ENCODE measurements at places on chromosomes 4 and X.

DNA sequence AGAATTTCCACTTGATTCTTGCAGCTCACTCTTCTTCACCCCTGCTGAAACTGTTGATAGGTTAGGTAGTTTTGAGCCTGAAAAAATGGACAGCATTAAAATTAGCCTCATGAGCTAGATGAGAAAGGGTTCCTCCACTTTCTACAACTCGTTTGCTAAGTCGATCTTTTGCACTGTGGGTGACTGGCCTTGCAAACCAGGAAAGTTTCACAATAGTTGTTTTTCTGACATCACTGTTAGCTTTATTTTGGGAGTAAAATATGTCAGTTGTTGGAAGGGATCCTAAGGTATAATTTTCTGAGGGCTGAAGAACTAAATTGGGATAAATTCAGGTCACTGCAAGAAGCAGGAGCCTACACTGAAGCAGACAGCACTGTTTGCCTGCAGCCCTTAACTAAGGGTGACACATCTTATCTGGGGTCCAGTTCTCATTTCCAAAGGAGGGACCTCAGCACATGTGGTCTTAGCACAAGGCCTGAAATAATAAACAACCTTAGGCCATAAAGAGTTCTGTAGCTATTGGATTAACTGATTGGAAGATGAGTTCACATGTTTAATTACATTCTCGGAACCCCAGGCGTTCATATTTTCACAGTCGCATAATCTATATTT lies 29.1 kb downstream of the ANAPC4 start:
- no peak for DNase-seq

DNA sequence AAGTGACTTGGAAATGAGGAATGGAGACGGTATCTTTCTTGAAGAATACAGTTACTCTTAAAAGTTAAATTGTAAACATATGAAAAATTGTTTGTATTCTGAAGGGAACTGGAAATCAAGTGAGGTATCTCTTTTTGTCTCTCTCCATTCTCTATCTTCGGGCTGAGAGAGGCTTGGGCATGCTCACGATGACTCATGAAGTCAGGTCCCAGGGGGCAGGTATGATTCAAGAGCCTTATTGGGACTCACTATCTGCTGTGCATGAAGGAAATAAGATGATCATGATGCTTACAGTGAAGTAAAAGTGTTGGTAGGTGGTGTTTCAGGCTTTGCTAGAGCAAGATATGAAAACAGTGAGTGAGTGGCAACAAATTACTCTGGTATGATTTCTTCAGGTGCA lies 200.4 kb upstream of the PITX2 start:
- DNase-seq: no peak

DNA sequence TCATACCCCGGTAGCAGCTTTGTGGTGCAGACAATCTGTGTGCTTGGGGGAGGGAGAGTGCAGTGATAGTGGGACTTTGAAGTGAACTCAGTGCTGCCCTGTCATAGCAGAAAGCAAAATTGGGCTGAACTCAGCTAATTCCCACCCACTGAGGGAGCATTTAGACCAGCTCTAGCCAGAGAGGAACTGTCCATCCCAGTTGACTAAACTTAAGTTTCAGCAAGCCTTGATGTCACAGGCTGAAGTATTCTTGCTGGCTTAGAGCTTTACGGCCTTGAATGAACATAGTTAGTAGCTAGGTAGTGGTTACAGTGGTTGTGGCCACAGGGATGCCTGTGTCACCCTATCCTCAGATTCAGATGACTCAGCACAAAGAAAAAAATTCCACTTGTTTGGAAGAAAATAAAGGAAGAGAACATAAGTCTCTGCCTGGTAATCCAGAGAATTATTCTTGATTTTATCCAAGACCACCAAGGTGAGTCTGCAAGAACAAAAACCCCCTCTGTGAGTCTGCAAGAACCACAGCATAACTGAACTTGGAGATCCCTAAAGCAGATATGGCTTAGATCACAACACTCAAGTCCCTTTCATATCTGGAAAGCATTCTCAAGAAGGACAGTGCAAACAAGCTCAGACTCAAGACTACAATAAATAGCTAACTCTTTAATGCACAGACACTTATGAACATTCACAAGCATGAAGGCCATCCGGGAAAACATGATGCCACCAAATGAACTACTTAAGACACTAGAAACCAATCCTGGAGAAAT lies 39.4 kb downstream of the ADH7 start:
- no peak for DNase-seq

DNA sequence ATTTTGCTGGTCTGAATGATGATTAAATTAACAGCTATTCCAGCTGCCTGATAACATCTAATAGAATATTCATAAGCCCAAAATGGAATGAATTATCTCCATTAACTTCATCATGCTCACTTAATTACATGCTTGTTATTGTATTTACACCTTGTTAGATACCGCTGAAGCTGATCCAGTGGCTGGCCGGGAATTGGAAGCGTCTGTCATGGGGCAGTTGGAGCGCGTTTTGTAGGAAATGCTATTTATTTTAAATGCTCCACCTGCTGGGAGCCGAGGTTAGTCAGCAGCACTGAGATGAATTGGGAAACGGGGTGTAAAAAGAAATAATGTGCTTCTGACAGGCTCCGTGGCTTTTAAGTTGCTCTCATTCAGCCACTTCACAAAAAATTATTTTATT lies 25.2 kb downstream of the ARX start:
- DNase-seq: no peak

GRCh38 chrX:133448512-133449076 lies 33.3 kb upstream of the GPC4 start:
- DNase-seq: no peak

- no peak for DNase-seq
These were observed 11.2 kb downstream of the KLHL8 start for GRCh38 chr4:87209182-87209581.

DNA sequence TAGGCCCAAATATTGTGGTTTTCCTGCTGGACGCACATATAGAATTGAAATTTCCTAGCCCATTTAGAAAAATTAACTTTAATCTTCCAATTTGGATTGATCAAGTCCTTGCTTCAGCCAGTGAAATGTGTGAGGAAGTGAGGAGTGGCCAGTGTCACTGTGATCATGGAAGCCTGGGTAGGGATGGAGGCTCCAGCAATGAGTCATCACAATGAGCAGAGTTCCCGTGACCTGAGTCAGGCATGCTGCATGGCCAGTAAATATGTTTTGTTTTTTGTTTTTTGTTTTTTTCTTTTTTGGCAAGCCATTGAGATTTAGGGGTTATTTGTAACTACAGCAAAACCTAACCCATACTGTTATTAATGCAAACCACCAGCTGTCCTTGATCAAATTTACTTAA lies 52.1 kb downstream of the IDS start:
- no peak for DNase-seq

- DNase-seq: no peak
These were observed 1109.0 kb upstream of the IGFBP7 start for GRCh38 chr4:58219179-58219578.

GRCh38 chrX:23811108-23811651 lies 28.2 kb downstream of the SAT1 start:
- no peak for DNase-seq

- no peak for DNase-seq
These were observed 159.5 kb downstream of the SHOX start for GRCh38 chrX:790041-790506.

DNA sequence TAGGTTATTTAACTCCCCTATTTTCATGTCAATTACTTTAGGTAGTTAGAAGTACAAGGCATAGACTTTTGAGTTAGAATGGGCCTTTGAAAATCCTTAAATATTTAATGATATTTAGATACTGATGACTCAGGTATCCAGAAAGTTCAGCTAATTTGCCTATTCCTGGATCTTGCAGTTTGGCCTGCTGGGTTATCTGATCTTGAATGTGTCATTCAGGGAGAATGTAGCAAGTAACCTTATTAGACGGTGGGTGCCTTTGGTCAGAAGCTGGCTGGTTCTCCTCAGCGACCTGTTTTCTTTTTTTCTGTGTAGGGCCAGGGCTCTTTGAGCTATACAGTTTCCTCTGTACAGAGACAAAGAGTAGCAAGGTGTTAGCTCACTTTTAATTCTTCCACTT lies 42.0 kb downstream of the MTM1 start:
- no peak for DNase-seq

- no peak for DNase-seq
These were observed 255.3 kb upstream of the TEX13A start for GRCh38 chrX:105475801-105476200.

GRCh38 chrX:39652336-39652735 lies 445.4 kb downstream of the BCOR start:
- no peak for DNase-seq

DNA sequence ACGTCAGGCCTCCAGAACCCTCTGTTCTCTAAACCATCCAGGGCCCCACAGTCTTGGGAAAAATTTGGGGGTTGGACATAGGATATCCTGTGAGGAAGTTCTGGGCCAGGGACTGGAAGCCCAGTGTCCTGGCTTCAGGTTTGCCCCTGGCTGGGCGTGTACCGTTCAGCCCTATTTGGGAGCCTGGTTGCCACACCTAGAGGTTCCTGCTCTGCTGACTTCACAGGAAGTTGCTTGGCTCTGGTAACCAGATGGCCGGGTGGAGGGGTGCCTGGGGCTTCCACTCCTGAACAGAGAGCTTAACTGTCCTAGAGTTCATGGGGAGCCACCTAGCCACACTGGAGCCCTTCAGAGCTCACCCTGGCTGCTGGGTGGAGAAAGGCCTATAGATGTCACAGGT lies 1.1 kb downstream of the TAFAZZIN start:
- DNase-seq: no peak

DNA sequence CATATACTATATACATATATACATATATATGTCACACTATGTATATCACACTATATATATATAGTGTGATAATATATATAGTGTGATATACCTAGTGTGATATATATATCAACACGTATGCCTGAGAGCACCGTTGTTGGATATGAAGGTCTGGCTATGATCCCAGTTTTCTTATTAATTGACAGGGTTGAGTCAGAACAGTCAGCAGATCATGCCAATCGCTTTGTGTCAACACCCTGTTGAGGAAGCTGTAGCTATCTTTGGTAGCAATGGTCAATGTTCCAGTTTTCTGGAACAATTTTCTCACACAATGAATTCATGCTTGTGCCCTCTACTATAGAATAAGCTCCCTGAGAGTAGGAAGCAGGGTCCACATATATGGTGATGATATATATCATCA lies 496.0 kb upstream of the AGA start:
- DNase-seq: no peak

DNA sequence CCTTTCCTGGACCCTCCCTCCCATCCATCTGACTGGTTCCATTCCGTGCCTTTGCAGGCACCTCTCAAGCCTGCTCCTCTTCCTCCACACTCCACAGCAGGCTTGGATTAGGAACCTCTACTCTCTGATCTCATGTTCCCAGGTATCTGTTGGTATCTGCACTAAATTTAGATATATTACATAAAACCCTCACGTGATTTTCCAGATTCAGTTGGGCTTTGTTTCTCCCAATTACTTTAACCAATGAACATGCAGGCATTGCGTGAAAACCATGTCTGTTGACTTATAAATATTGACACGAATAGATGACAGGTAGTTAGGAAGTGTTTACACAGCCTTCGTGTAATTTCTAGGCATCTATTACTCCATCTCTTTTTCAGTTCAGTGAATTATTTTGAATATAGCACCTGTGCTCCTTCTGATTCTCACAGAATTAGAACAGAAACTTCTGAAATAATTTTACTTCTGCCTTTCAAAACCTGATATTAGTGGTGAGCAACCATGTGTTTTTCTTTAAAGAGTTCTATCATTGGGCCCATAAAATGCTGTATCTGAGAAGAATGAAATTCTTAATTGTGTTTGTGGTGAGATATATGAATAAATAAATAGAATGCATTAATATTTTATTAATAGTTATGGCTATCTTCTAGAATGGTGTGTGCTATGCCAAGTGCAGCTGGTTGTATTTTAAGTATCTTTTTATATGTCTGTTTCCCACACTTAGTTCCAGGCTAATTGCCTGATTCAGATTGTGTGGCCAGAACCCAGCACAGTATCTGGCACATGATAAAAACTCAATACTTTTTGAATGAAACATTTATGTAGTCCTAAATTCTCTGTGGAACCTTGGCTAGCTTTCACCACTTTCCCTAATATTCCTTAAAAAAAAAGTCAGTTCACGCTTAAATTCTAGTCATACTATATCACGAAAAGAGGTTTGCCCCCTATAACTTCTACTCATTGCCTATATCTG lies 304.8 kb downstream of the QDPR start:
- DNase-seq: no peak

DNA sequence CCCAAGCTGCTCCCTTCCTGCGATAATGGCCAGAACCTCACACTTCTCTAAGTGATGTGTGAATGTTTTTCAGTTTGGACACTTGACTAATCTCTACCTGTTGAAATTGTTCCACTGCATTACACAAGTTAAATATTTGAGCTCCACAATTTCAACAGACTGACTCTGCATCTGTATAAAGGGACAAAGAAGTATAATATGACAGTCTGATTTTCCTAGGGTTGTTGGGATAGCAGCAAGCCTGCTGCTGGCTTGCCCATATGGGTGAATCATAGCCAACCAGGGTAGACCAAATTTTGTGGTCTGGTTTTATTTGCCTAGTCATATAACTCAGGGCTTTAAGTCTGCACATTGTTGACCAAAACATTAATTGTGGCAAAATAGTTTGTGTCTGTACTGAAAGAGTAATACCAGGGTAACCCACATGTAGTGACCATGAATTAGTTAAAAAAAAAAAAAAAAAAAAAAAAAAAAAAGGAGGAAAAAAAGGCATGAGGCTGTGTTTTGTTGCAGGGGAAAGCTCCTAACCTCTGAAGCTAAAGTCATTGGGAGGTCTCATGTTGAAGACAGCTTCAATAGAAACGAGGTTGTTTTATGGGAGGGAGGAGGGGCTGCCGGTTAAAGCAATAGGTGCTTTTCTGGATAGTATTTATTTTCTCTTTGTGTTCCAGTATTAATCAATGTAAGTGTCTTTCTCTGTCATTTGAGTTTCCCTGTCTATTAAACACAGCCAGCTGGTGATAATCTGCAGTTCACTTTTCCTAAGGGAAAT lies 534.2 kb downstream of the RAB28 start:
- no peak for DNase-seq

- DNase-seq: no peak
These were observed 142.4 kb downstream of the AMELX start for GRCh38 chrX:11435568-11435967.

DNA sequence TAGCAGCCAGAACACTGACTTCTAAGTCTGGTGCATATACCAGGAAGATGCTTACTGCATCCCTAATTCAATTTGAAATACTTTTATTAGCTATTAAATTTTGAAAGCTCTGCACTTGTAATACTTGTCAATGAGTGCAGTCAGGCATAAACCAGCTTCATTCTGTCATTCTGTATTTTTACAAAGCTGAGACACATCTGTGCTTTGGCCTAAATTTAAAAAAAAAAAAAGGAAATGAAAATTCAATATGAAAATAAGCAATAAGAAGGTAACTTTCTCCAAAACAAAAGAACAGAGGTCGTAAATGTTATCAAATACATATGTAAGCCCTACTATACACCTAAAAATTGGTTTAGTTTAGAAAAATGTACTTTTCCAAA lies 7.0 kb downstream of the SMIM14 start:
- no peak for DNase-seq

- no peak for DNase-seq
These were observed 4.5 kb upstream of the SETD7 start for GRCh38 chr4:139560406-139561104.

DNA sequence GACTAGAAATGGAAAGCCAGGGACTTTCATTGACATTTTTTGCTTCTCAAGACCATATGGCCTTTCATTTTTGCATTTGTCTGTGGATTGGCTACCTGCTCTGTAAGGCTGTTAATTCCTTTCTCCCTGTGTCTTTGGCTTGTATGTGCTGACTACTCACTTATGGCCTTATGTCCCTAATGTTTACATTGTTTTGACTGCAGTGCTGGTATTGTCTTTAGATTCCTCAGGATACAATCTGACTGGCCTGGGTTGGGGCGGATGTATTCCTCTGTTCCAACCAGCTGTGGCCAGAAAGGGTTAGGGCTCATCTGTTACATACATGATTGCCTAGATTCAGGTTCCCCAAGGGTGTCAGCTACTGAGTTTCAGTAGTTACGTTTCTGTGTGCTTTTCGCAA lies 108.1 kb downstream of the RAPGEF2 start:
- no peak for DNase-seq

Data from stimulated activated CD8-positive, alpha-beta memory T cell treated with anti-CD3 and anti-CD28 coated beads, Interleukin-15, amount 100 ng/mL, for 4 hours (primary cell).